MCF 10A (cell line): ENCODE measurements at places on chromosomes 7 and 10.

- no peak for DNase-seq
Observed at GRCh38 chr7:26858241-26858715, 6.1 kb downstream of the SKAP2 start.

GRCh38 chr7:7237201-7237977, 55.0 kb downstream of the C1GALT1 start:
- DNase-seq, result no peak

GRCh38 chr7:30104157-30104556, 30.6 kb upstream of the MTURN start:
- no peak for DNase-seq

DNA sequence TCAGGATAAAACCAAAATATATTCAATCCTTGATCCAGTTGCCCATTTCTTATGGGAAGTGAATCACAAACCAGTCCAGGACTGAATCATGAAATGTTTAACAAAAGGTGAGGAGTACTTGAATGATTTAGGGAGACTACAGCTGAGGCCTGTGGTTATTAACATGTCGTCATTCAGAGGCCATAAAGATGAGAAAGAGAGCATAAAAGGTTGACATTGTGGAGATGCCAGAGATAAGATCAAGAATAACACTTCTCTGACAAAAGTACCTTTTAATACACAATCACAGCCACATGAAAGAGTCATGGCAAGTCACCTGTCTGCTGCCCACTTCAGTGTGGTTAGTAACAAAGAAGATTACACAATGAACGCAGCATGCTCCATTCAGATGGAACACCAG, 1195.7 kb upstream of the SORCS1 start:
- DNase-seq, result no peak

- no peak for DNase-seq
Observed at GRCh38 chr10:15817409-15818046, 42.8 kb downstream of the MINDY3 start.

DNA sequence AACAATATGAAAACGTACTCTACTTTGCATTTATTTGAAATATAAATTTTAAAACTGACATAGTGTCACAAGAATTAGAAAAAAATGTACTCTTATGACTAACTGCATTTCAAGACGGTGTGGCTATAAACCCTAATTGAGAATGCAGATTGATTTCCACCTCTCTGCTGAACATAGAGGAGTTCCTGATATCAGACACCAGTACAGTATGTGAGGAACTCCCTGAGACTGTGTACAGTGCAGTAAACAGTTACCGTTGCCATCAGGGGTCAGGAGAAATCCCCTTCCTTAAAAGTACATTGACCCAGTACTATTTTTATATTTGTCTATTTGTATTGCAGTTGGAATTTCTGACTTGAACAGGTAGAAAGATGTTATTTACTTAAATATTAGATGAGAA, 61.8 kb upstream of the DKK1 start:
- DNase-seq, result no peak

DNA sequence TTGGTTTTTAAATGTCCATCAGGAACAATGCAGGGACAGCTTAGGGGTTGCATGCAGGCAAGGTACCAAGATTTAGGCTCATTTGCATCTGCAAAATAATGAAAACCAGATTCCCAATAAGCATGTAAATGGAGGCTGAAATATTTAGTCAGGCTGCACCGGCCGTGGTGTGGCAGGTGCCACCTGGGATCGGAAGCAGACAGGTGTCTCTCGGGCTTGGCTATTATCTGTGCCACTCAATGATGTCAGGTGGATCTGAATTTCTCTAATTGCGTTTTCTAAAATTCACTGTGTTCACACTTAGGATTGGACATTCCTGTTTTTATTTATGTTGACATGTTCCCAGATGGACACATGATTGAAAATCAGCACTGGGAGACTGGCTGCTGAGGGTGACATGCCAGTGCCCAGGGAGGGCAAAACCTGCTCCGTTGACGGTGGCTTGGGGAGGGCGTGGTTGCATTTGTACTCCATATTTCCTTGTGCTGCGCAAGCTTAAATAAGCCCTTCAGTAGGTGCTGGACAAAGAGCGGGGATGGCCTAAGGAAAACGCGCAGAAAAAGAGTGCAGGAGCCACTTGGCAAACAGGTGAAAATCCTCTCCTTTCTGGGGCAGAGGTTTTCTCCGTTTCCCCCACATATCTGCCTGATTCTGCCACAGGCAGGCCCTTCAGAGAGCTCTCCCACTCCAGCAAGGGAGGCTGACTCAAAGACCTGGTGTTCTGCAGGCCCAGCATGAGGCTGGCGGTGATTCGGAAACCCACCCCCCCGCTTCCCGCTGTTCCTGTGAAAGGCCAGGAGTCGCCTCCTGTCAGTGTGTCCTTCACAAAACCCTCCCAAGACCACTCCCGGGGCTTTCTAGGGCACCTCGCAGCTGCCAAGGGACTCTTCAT, 142.5 kb downstream of the WDR37 start:
- no peak for DNase-seq

DNA sequence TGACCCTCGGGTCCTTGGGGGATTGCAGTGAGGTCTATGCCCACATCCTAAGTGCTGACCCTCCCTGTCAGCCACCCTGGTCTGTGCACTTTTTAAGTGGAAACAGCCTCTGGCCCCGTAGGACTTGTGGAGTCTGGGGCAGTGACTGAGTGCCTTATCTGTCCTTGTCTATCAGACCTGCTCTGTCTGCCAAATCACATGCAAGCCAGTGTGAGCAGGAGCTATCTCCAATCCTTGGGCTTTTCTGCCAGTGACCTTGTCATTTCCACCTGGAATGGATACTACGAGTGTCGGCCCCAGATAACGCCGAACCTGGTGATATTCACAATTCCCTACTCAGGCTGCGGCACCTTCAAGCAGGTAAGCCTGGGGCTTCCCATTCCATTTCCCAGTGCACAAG, 62.7 kb downstream of the C10orf120 start:
- DNase-seq, result no peak

DNA sequence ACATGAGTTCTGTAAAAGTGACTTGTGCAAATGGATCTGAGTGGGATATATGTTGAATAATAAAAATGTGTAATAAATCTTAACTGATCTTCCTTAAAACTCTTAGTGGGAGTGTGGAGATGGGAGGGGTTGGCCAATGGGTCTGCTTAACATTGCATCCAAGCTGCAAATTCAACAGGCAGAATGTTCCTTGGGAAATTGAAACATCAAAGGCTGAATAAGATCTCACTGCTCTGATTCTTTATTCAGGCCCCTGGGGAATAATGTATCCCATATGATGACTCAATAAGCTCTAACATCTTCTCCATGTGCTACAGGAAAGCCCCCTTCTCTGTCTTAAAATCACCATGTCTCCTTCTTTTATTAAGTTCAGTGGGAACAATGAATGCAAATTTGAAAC, 373.2 kb upstream of the PODXL start:
- DNase-seq, result no peak

- no peak for DNase-seq
Observed at GRCh38 chr10:129345763-129346162, 121.3 kb upstream of the MGMT start.

DNA sequence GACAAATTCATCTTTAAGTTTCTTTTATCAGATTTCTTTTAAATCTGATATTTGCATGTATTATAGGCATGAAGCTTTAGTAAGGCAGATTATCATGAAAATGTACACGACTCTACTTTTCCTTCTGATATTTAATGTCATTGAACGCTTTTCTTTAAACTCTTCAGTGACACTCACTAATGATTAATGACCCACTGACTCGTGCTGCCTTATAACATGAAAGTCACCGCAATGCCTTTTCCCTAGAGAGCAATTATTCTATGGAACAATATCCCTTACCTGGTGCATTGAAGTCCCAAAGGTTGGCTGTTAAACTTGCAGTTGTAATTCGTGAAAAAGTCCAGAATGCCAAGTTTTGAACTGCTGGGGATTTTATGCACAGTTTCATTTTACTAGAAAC, 33.4 kb upstream of the HGF start:
- DNase-seq, result no peak

GRCh38 chr7:112204499-112205342, 1.5 kb downstream of the DOCK4 start:
- peak; percentile 35 for DNase-seq

DNA sequence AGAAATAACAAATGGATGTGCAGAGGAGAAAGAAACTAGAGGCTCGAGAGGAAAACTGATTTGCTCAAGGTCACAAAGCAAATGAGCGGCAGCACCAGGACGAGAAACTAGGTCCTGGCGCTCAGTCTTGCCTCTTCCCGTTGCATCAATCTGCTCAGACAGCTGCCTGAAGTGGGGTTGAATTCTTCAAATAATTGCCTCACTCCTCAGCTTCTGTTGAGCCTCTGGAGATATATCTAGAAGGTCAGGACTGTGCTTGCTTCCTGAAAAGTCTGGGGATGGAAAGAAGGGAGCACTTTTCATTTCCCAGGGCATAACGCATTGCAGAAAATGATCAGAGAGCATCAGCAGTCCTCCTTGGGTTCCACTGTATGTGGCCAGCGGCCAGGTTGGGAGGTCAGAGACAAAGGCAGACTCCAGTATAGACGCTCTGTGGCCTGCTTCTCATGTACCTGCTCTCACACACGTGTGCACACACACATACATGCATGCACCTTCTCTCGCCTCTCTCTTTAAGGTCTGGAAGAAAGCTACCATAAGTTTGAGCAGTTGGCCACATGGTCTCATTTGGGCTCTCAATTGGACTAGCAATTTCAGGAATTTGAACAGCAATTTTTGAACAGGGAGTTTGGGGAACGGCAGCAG, 83.7 kb upstream of the DUSP5 start:
- no peak for DNase-seq

DNA sequence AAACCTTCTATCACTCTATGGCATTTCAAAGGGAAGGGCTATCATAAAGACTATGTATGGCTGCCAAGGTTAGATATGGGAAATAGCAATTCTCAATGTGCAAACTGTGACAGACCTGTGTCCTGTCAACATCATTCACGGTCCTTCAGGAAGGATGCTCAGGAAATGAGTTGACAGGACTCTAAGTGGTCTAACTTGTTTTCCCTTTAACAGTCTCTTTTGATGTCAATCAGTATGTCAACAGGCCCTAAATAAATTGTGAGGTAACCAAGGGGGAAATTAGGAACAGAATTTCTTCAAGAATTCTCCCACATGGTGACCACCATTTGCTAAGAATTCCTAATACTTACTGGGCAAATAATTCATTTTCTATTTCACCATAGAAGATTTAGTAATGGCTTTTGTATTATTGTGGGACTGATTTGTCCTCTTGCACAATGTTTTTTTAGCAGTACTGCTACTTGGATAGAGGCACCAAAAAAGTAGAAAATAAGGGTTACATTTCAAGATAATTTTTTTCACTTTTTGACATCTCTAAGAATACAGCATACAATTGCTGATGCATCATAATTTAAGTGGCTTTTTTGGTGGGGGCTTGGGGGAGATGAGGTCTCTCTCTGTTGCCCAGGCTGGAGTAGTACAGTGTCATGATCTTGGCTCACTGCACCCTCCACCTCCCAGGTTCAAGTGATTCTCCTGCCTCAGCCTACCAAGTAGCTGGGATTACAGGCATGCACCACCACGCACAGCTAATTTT, 275.8 kb downstream of the CACNA2D1 start:
- DNase-seq, result no peak

GRCh38 chr10:132362151-132362611, 30.2 kb downstream of the LRRC27 start:
- DNase-seq, result no peak

DNA sequence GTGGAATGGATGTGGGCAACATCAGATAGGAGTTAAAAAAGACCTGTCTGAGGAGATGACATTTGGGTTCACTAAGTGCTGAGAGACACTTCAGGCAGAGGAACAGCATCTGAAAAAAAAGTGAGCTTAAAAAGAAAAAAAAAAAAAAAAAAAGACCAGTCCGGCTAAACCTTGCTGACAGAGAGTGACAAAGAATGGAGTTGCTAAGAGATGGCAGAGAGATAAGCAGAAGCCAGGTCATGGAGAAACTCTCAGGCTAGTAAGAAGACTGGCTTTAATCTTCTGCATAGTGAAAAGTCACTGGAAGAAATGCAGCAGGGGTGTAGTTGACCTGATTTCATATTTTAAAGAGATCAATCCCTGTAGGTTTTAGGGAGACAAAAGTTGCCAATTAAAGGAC, 711.1 kb upstream of the SEMA3D start:
- no peak for DNase-seq

GRCh38 chr7:151665368-151665767, 145.7 kb upstream of the RHEB start:
- peak; percentile 67 for DNase-seq

GRCh38 chr7:128321044-128321422, 22.7 kb downstream of the RBM28 start:
- no peak for DNase-seq

- peak; percentile 65 for DNase-seq
Observed at GRCh38 chr7:92669616-92670165, 79.5 kb upstream of the FAM133B start.

DNA sequence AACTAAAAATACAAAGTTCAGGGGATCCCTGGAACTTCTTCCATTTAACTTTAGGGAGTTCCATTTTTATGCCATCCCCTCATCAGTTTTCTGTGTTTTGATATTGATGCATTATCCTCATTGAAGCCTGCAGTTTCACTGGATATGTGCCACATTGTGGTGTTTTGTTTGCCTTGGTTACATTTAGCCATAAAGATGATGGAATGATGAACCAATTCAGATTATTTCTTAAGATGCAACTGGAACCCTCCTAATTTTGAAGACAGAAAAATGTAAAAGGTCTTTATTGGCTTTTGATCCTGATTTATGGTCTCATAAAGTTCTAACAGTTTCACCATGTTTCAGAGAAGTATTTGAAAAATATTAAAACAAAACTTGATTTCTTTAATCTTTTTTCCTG, 314.2 kb upstream of the KLF6 start:
- DNase-seq, result no peak

GRCh38 chr7:35370687-35371086, 116.8 kb upstream of the TBX20 start:
- DNase-seq, result no peak

- peak; percentile 34 for DNase-seq
Observed at GRCh38 chr10:9437131-9437530, 1382.6 kb downstream of the GATA3 start.

- no peak for DNase-seq
Observed at GRCh38 chr7:110867771-110868170, 223.2 kb upstream of the LRRN3 start.

- DNase-seq, result no peak
Observed at GRCh38 chr10:65419629-65420028, 1506.2 kb upstream of the LRRTM3 start.

DNA sequence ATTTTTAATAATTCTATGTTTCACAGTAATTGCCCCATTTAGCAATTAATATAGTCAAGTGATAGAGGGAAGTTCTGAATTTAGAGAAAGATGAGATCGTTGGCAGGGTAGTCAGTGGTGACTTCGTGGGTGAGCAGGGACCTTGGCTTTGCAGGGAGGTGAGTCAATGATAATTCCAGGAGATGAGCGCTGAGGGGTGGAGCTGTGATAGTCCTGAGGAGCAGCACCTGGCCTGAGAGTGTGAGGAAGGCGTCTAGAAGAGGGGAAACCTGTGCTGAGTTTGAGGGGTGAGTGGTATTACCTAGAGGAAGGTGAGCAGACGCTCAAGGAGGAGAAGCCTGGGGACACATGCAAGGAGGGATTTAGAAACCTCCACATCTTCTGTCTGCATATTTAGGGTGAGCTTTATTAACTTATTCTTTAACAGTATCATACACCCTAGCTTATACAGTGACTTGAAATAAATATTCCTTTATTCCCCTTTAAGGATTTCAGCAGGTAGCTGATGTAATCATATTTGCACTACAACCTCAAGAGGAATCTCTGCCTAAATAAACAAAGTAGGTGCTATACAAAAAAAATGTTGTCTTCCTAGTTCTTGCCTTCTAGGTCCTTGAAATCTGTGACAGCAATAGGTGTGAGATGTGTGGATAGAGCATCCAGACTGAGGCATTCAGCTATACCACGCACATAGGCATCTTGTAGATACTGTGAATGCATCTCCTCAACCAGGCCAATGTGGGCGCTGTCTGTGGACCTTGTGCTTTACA, 2.1 kb upstream of the TRIL start:
- no peak for DNase-seq
